ENCODE measurements at places on chromosomes 5 and 9.

DNA sequence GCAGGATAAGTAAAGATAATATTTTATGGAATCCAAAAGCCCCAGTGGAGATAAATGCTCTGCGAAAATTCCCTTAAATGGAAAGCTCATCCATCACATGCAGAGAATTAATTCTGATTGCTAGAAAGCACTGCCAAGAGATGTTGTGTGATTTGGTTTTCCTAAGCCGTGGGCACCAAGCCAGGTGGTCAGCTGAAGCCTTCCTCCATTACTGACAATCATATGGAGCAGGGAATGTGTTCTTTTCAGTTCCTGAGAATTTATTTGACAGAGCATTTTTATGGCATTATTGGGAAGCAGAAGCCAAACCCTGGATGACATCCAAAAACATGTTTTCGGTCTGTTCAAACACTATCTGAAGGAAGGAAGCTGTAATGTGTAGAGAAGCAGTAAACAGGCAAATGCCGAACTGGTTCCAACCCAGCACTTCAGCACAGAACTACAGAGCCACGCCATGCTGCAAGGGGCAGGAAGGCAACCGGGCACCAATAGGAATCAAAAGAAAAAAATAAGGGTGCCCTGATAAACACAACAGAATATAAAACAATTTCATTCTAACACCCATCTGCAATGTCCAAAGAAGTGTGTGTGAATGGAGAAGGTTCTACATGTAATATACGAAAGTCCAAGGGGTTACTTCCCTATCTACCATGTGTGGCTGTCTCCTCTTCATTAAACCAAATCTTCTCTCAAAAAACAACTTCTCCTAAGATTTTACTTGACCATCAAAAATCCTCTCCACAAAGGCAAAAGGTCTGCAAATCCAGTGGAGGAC, 12.3 kb downstream of the ARSB start:
- DNase-seq = no peak

- peak; percentile 68 for DNase-seq
Measured at GRCh38 chr9:114078021-114078780, at the start of gene AMBP. Gene AMBP (minus strand): TSS chr9:114078300. CDS start chr9:114078209, 91 bp downstream.

DNA sequence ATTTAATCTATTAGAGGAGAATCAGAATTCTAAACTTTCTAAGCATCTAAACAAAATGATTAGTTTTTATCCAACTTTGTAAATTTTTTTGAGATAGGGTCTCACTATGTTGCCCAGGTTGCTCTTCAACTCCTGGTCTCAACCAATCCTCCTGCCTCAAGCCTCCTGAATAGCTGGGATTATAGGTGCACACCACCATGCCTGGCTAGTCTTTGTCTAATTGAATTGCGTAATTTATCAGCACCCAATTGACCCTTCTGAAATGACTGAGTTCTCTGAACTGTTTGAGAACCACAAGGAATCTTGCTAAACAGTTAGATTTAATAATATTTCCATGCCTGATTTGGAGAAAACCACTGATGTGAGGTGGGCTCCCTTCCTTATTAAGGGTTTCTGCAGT, 75.7 kb downstream of the PJA2 start:
- DNase-seq = no peak

GRCh38 chr9:34991607-34992375, 2.2 kb downstream of the DNAJB5 start:
- peak; percentile 57 for DNase-seq

DNA sequence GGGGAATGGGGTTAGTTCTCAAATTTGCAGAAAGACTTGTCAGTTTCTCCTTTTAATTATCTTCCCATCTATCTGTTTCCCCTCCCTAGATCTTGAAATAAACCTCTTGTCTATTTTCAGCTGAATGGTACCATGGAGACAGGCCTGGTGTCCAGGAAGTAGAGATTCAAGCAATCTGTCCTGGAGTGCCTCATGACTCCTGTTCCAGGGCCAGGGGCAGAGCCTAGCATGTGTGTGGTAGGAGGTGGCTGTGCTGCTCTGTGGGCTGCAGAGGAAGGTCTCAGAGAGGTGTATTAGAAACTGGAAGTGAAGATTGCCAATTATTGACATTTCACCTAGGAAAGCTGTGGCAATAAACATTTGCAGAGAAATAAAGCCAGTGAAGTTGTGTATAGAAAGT, 175.8 kb upstream of the ATP10B start:
- DNase-seq = no peak

DNA sequence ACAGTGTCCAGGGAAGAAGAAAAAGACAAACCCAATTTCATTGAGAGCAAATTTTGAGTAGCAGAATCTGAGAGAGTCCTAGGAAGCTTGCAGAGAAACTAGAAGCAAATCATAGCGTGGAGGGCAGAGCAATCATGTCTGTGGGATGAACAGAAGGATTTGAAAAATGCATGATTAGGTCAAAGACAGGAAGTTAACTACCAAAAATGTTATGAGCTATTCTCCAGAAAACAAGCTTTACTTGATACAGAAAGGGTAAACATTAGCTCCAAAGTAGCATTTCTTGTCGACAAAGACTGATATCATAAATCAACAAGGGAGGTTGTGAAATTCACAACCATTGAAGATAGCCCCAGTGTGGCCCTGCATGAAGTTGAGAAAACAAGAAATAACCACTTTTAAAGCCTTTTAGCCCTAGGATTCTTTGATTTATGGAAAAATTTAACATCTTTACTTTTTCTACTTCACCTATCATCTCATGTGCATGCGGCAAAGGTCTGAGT, 97.7 kb upstream of the MEGF10 start:
- no peak for DNase-seq

- DNase-seq = no peak
Measured at GRCh38 chr5:73582285-73583145, 17.0 kb downstream of the UTP15 start.

GRCh38 chr5:6812091-6812490, 98.9 kb downstream of the TENT4A start:
- DNase-seq = no peak

GRCh38 chr5:154712518-154713437, 42.4 kb upstream of the LARP1 start:
- peak; percentile 77 for DNase-seq

DNA sequence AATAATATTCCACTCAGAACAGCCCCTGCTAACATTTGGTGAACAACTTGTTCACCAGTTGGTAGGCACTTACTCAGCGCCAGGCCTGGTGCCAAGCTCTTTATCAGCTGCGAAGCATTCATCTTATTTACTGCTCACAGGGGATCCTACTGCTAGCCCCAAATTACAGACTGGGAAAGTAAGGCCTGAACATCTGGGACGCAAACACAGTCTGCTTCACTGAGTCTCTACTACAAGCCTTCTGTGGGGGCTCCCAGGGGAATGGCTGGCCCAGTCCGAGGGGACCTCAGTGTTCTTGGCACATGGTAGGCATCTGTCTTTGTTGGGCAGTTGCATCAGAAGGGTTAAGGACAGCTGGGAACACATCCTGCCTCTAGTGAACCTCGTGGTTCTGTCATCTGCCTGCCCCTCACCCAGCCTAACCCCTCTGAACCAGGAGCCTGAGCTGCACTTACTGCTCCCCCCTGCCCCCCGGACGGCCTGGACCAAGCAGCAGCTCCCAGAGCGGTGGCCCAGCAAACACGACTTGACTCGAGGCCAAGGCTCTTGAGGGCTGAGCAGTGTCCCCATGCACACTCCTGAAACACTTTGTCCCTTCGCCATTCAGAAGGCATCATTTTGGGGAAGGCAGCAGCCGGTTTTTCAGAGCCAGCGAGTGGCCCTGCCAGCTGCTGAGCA, at the start of gene PHYHD1:
Gene PHYHD1, plus strand, starts transcription at position 602 of the 678 bp plus-strand sequence. CDS start 1,342 bp downstream, outside the sequence.
- DNase-seq = peak; percentile 87

DNA sequence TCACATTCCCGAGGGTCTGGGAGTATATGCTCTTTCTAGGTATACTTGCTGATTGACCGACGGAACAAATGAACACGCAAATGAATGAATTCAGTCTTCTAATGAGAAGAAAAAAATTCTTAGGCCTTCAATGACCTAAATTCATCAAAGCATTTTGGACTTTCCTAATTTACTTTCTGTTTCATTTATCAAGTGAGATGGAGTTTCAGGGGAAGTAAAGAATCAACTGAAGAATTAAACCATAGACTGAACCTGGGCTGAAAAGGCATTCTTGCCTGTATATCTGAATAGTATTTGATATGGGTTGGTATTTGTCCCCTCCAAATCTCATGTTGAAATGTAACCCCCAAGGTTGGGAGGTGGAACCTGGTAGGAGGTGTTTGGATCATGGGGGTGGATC, 64.1 kb downstream of the ZFAND5 start:
- no peak for DNase-seq

GRCh38 chr5:121982146-121982892, 20.5 kb downstream of the SRFBP1 start:
- DNase-seq = no peak

DNA sequence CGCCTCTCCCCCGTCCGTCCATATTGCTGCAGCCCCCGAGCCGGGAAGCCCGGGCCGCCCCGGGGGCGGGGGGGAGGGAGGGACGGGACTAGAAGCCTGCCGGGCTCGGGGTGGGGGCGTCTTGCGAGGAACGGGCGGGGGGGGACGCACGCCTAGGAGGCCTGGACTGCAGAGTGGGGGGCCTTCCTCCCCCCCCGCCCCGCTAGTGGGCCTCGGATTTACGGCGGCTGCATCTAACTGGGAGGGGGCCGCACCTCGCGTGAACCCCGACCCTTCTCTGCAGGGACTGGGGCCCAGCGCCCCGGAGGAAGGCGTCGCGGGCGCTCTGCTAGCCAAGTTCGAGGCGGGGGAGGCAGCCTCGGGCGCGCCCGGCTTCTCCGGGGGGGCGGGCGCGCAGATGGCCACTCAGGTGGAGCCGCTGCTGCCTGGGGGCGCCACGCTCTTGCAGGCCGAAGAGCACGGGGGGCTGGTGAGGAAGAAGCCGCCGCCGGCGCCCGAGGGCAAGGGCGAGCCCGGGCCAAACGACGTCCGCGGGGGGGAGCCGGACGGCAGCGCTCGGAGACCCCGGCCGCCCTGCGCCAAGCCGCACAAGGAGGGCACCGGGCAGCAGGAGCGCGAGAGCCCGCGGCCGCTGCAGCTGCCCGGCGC, at the start of gene LARP1:
Gene LARP1, plus strand, starts transcription at position 17 of the 648 bp plus-strand sequence. Its CDS starts 381 bp downstream, at position 398.
- peak; percentile 85 for DNase-seq

DNA sequence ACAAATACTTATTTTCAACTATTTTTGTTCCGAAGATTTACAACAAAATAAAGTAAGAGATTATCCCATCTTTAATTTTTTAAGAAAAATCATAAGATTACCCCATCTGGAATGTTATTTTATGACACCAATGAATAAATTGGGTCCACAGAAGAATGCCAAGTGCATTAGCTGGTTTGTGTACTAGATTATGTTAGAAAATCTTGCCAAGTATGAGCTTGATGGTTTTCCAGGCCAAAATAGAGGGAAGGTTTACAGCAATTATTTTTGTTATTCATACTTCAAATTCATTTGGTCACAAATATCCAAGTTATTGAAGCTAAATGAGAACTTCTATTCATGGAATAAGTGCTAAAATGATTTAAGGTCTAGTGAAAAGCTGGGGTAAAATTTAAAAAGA, 109.4 kb upstream of the DMRTA1 start:
- no peak for DNase-seq

DNA sequence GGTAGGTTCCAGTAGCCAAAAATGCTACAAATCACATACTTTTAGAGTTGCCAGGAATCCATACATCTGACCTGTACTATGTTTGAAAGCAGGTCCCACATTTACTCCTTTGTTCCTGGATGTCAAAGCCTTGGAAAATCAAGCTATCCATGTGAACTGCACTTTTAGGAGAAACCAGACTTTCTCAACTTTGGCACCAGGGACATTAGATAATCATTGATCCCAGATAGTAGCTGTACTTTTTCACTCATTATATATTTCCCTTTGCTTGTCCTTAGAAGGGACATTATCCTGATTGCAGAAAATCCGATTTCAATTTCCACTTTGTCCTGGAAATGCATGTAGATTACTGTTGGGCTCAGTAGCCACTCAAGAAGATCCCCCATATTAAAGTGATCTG, 44.1 kb upstream of the SLC28A3 start:
- DNase-seq = no peak

- peak; percentile 75 for DNase-seq
Measured at GRCh38 chr5:104186100-104186499, 623.5 kb upstream of the NUDT12 start.

DNA sequence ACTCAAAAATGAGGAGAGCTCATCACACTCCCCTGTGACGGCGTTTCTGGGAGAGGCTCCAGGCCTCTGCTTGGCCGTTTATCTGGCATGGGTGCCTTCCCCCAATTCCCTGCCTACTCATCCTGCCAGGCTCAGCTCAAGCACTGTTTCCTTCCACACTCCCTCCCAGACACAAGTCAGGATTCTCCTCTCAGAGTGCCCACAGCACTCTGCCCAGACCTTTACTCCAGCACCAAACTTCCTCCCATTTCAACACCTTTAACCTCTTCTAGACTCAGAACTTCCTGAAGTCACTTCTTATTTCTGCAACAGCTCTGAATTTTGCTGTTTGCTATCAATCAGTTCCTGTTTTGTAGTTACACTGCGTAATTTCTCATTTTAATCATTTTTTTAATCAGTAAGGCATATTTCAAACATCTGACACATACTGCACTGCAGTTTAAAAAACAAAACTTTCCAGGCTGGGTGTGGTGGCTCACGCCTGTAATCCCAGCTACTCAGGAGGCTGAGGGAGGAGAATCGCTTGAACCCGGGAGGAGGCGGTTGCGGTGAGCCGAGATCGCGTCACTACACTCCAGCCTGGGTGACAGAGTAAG, 16.0 kb downstream of the TRMO start:
- peak; percentile 67 for DNase-seq

- DNase-seq = no peak
Measured at GRCh38 chr5:79423296-79423695, 90.6 kb downstream of the HOMER1 start.

- no peak for DNase-seq
Measured at GRCh38 chr5:97062046-97062445, 80.4 kb downstream of the LIX1 start.

GRCh38 chr9:133170716-133171115, 7.0 kb upstream of the GBGT1 start:
- no peak for DNase-seq

DNA sequence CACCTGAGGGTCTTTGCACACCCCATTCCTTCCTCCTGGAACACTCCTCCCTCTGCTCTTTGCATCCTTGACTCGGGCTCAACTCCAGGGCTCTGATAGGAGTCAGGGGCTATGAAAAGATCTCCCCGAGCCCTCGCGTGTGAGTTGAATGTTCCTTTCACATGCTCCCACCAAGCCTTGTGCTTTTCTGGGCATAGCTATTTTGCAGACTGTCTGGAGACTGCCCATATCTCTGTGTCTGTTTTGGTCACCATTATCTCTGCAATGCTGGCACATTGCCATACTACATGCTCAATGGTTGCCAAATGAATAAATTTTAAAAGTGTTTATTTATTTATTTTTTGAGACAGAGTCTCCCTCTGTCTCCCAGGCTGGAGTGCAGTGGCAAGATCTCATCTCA, 56.9 kb upstream of the PLPP1 start:
- DNase-seq = no peak

- DNase-seq = no peak
Measured at GRCh38 chr5:172769616-172770373, 1.2 kb downstream of the DUSP1 start.

- no peak for DNase-seq
Measured at GRCh38 chr9:116327701-116328405, 174.3 kb downstream of the PAPPA start.

GRCh38 chr9:90017679-90018078, 412.9 kb downstream of the GADD45G start:
- DNase-seq = no peak
